ENCODE measurements at places on chromosomes 3 and 15.

- DNase-seq = no peak
Observed at GRCh38 chr15:100710744-100711515, 108.5 kb downstream of the ASB7 start.

DNA sequence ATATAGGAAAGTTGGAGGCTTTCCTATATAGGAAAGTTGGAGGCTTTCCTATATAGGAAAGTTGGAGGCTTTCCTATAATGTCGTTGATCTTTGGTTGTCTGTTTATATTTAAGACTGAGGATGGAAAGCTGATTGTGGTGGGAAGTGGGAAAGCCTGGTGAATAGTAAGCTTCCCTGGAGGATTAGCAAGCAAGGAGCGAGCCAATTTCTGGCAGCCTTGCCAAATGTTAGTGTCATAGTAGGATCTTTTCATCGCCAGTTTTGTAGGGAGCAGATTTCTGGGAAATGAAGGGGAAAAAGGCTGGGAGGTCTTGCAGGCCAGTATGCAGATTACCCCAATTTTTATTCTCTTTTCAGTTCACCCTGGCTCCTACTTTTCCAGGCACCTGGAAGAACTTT lies 39.9 kb upstream of the CCNL1 start:
- no peak for DNase-seq

GRCh38 chr3:147392625-147392946 lies 13.8 kb downstream of the ZIC4 start:
- no peak for DNase-seq

GRCh38 chr15:74367296-74367854 lies at the start of gene CYP11A1:
Gene CYP11A1, minus strand, starts transcription at chr15:74367646. Its CDS starts 61 bp downstream, at chr15:74367585.
- no peak for DNase-seq

DNA sequence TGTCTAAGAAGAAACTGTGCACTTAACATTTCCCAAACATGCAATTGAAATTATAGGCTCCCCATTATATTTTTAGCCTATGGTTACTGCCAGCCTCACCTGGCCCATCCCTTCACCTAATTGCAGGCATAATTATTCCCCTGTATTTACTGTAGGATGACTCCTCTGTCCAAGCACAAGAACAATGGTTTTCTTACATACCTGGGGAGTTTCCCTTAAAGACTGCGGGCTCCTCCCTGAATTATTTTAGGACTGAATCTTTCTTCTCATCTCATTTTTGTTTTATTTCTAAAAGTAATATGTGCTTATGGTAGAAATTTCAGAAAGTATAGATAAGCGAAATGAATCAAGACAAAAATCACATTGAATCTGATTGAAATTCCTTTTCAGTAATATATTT lies 11.4 kb downstream of the TM4SF1 start:
- no peak for DNase-seq

GRCh38 chr15:27844018-27844666 lies 255.0 kb downstream of the OCA2 start:
- DNase-seq = no peak

- DNase-seq = peak; percentile 11
Observed at GRCh38 chr3:107452436-107452835, 70.3 kb upstream of the BBX start.

DNA sequence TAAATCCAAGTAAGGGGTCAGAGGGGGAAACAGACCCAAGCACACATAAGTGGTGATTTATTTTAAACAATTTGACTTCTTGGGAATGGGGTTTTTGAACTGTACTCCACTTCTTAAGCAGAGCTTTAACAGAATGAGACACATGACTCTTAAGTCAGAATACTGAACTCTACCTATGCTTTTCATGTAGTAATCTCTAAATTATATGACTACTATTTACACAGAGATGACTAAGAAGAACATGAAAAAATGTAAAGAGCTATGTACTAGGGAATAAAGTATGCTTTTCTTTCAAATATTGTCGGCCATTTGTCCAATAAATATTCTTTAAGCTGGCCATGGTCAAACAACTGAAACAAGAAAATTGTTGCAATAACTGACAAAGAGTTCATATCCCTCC lies 35.2 kb downstream of the TRANK1 start:
- no peak for DNase-seq

GRCh38 chr15:85746641-85747040 lies 48.1 kb downstream of the KLHL25 start:
- no peak for DNase-seq

- DNase-seq = no peak
Observed at GRCh38 chr3:48135552-48136495, 52.4 kb downstream of the CDC25A start.

DNA sequence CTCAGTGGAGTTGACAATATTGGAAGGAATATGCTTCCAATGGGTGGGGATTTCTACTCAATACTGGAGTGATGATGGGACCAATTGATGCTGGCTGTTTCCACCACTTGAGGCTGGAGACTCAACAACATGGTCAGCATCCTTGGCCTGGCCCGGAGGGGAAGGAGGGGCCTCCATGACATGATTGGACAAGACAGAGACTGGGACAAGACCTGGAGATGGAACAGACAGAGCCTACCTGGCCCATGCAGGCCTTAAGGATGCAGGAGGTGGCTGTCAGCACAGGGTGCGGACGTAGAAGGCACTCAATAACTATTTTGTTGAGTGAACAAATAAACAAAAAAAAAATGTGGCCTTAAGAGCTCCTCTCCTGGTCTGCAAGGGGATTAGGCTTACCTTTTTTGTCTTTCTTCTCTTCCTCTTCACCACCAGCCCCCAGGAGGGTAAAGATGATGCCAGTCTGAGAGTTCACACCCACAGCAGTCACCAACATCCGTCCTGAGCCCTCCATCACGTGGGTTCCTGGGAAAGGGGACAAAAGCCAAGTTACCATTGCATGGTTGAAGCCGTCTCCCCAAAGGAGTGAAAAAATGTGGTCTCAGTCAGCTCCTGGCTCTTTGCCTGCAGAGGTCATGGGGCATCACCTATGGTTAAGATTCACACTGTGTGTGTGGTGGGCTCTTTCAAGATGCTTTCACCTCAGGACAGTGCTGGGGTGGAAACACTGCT lies 67.1 kb upstream of the SEC13 start:
- DNase-seq = no peak

GRCh38 chr3:127209155-127209839 lies 16.4 kb downstream of the PRR23E start:
- DNase-seq = no peak

DNA sequence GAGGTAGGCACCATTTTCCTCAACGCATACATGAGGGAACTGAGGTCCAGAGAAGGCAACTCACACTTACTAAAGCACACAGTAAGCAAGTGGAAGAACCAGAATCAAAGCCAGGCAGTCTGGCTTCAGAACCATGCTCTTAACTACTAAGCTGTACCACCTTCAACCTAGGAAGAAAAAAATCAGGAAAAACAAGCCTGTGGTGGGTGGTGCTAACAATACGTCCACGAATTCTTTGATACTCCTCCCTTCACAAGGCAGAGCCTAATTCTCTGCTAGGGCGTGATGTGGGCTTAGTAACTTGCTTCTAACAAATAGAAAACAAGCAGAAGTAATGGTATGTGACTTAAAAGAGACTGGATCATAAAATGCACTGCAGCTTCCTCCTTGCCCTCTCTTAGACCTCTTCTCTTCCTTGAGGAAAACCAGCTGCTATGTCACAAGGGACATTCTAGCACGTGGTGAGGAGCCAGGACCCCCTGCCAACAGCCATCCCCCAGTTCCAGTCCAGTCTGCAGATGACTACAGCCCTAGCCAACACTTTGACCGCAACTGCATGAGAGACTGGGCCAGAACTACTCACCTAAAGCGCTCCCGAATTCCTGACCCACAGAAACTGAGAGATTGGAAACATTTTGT lies 36.9 kb downstream of the HACD2 start:
- DNase-seq = no peak

GRCh38 chr3:99915906-99916432 lies 98.3 kb downstream of the CMSS1 start:
- DNase-seq = no peak

GRCh38 chr15:71812966-71813722 lies 2.8 kb downstream of the NR2E3 start:
- DNase-seq = no peak

DNA sequence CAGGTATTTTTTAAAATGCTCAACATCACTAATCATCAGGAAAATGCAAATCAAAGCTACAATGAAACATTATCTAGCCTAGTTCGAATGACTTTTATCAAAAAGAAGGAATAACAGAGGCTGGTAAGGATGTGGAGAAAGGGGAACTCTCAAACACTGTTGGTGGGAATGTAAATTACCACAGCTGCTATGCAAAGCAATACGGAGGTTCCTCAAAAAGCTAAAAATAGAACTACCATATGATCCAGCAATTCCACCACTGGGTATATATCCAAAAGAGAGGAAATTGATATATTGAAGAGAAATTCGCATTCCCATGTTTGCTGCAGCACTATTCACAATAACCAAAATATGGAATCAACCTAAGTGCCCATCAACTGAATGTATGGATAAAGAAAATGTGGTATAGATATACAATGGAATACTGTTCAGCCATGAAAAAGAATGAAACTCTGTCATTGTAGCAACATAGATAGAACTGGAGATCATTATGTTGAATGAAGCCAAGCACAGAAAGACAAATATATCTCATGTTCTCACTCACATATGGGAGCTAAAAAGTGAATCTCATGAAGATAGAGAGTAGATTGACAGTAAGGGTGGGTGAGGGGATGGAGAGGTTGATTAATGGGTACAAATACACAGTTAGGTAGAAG lies 19.7 kb upstream of the CLN6 start:
- no peak for DNase-seq

GRCh38 chr15:93028632-93029213 lies 60.3 kb downstream of the RGMA start:
- DNase-seq = peak; percentile 98

- peak; percentile 48 for DNase-seq
Observed at GRCh38 chr3:143084856-143085731, 34.5 kb upstream of the CHST2 start.

DNA sequence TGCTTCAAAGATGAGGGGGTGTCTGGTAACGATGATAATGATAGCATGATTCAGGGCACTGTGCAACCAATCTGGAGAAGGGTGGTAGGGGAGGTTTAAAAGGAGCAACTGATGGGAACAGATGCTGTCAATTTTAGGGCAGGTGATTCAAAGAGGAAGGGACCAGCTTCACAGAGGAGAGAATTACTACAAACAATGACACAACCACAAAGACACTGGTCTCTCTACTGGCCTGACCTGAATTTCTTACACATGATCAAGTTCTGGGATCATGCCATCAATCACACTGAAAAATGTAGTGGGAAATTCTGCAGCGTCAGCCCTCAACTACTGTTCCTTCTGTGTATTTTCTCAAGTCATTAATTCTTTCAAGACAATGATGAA lies 2.6 kb upstream of the CDV3 start:
- no peak for DNase-seq

DNA sequence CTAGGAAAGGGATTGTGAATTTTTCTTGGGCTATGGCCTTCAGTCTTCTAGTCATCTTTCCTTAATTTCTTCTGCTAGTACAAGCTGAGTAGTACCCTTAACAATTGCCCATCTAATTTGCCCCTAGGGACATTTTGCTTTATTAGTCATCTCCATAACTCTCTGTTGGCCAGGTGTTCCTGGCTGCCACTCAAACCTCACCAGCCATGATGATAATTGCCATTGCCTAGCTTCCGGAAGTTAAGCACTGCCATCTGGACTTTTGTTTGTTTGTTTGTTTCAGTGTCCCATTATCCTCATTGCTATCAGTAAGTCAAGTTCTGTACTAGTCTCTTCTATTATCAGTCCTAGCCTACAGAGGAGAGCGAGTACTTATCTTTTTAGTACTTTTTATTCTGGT lies 36.6 kb upstream of the UBL7 start:
- peak; percentile 83 for DNase-seq

- DNase-seq = no peak
Observed at GRCh38 chr15:45637141-45637540, 2.3 kb downstream of the SQOR start.

DNA sequence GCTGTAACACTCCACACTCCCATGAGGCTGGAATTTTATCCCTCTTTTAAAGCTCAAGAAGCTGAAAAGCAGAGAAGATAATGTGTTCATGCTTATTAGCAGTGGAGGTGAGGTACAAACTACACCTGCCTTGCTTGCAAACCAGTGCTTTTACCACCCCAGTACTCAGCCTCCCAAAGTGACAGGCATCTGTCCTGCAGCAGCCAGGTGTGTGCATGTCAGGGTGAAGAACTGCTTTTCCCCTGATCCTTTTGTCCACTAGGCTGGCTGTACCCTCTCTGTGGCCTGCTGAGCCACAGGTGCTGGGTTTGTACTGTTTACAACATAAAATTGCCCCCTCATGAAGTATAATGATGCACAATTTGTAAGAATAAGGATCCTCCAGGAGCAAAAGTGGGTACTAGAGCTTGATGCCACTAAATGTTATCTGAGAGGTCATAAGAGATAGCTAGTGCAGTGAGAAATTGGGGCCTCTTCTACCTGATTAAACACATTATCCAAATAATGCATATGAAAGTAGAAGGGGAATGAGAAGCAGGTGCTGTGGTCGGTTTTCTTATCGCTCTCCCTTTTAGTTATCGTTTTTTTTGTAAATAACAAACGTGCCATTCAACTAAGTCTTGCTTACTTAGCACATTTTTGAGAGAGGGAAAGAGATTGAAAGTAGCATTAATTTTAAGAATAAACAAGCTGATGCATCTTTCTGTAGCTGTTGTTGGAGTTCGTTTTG lies 39.2 kb upstream of the GADL1 start:
- no peak for DNase-seq

GRCh38 chr3:65995515-65995914 lies 43.2 kb downstream of the MAGI1 start:
- no peak for DNase-seq

GRCh38 chr3:123862152-123862551 lies 22.0 kb downstream of the MYLK start:
- DNase-seq = no peak

DNA sequence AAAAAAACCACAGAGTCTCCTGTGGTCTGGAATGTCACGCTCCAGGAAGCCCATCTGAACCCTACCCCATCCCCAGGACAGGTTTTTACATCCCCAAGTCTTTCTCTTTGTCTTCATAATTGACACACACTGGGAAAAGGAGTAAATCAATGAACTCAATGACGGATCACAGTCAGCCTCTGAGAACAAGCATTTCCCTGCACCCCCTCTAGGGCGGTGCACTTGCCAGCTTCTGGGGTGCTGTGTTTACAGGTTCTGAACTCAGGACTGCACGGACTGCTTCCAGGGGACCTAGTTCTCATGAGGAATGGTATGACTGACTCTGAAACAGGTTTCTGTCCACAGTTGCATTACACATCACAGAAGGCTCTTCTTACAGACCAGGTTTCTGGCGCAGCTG lies 81.1 kb downstream of the NUP210 start:
- DNase-seq = no peak

DNA sequence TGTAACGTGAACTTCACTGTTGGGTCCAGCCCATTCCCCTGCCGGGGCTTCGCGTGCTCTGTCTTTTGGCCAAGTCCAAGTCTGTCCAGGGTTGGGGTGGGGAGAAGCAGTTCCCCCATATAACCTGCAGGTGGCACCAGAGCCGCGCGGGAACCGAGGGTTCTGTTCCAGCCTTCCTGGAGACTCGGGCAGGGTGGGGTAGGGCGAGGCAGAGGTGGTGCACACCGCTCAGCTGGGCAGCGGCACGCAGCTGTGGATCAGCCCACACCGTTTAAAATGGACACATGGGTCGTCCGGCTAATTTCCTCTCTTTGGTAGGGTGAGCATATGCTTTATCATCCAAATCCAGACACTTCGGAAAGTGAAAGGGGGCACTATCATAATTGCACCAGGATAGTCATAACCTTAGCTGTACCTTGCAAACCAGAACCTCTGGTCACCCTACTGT lies 118.1 kb downstream of the TBC1D2B start:
- DNase-seq = peak; percentile 77
